Small intestine (tissue), 16 donors: ENCODE measurements at places on chromosomes 5 and 9.

DNA sequence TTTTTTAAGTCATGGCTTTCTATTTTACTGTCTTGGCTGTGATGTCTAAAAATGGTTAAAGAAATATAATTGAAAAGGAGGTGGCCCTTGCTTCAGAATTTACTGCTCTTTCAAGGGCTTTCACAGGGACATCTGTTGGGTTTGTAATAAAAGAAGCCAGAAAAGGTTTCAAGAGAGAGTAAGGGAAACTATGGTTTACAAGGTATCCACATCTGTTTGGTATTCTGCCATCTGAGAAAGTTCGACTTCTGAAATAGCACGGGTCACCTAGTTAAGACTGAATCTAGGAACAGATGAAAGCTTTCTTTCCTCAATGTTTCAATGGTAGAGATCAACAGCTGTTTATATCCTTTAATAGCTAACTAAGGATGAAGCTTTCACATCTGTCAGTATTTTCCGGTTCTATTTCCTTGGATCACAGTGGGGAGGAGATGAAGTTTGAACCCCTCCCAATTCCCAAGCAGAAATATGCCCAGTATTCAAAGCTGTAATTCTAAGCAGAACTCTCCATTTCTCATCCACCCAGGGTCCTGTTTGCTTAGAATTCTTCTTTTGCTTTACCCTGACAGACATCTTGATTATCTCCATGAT, 72.8 kb upstream of the IFNK start:
- DNase-seq = no peak

DNA sequence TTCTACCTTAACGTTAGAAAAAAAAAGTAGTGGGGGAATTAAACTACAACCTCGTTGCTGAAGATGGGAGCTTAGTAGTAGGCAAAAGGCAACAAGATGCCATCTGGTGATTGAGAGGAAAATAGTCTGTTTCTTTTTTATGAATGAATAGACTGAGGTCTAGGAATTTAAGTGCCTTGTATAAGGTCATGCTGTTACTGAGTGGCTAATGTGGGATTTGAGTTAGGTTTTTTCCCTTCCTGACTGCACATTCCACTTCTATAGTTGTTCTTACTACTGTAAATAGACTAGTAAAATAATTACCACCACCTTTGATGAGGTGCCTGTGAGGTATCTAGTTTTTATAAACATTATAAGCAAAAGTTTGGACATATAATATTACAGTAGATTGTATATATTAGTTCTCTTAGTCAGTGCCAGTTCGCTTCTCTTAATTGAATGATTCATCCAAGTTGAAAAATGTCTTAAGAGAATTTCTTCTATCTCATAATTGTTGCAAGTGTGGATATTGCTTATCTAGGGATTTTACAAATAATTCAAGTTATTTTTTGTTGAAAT, 19.1 kb downstream of the FSD1L start:
- DNase-seq = no peak

GRCh38 chr5:32709750-32710549, 1.2 kb upstream of the NPR3 start:
- DNase-seq = peak; percentile 70

DNA sequence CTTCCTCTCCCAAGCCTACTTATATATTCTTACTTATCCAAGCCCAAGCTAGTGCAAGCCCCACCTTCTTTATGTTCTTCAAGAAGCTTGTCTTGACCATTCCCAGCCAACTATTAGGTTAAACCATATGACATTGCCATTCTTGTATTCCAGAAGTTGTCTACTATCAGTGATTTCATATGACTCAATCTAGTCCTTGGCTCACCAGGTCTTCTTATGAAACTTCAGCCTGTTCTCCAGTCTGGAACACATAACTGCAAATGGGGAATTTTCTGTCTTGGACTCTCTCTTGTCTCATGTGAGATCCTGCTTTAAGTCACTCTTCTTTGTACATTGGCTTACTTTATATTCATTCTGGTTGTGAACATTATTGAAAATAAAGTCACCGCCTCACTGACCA, 130.7 kb downstream of the TTLL11 start:
- DNase-seq = no peak

- DNase-seq = no peak
These were observed 64.7 kb downstream of the MRPL36 start for GRCh38 chr5:1734908-1735289.

DNA sequence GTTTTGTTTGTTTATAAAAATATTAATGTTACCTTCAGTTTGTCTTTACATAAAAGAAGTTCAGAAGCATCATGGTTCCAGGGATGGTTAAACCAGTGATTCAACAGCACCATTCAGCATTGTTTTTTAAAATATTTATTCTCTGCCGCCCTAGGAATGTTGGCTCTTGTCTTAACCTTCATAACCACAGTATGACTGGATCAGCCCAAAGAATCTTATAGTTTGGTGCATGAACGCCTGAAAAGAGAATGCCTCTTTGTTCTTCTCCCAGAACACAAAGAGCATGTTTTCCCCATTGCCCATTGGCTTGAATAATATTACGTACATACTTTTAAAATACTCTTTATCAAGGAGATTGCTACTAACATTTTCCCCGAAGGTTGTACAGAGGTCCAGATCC, 413.4 kb downstream of the ANXA1 start:
- no peak for DNase-seq

DNA sequence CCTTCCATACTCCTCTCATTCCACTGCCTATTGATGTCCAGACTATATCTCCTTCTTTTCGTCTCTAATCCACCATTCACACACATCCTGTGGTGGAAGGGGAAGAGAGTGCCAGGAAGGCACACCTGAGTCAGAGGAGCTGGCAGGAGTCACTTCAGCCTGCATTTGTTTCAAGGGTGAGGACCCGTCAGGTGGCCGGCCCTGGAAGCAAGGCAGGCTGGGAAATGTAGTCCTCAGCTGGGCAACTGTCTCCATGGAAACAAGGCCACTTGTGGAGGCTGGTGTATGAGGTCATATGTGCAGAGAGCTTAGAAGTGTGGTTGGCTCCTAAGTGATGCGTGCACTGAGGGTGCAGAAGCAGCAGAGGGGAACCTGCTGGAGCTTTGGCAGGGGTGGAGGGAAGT, 278.4 kb downstream of the NSG2 start:
- DNase-seq = peak; percentile 24

GRCh38 chr5:122073018-122073417, 5.0 kb downstream of the LOX start:
- no peak for DNase-seq

DNA sequence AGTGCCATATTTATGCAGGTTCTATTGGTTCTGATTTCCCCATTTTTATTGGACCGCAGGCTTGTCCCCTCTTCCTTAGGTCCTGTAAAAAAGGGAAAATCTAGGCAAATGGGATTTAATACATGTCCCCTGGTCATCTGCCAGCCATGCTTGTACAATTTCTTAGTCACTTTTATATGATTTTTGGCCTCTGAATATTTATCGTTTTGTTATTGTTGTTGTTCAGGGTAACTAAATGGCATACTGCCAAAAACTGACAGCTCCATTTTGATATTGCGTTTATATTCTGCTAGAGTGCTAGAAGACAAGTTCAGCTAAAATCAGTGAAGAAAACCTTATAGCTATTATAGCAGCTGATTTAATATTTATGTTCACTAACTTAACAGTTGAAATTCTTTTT, 770.2 kb upstream of the FAM174A start:
- no peak for DNase-seq

DNA sequence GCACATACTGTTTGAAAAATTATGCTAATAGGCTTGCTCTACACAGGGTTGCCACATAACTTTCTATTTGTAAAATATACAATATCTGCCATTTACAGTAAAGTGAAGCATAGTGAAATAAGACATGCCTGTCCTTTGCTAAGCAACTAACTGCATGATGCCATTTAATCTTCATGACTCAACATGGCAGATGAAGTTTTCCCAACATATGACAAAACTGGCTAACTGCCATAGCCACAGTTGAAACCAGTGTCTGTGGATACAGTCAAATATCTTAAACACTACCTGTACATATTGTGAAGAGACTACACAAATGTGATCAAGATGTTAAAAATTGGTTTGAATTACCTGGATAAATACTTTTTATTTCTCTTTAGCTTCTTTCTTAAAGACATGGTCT, 3.1 kb upstream of the DMAC1 start:
- no peak for DNase-seq

GRCh38 chr5:120748474-120748873, 284.4 kb downstream of the PRR16 start:
- DNase-seq = no peak
